NCI-H146 (cell line): ENCODE measurements at places on chromosomes 5 and 9.

DNA sequence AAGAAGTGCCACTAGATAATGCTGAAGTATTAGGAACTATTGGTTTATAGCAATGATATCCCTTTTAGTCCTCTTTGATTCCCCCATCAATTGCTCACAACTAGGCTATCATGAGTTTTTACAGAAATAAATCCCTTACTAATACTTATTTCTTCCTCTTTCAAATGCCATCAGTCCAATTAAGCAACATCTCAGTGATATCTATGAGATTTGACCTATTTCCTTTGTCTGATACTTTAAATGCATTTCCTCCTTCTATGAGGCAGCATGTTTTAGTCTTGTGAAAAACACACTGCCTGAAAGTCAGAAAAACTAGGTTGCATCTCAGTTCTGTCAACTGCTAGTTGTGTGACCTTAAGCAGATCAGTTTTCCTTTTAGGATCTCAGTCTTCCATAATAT is 101.6 kb downstream of the FBXW11 start:
- DNase-seq, result no peak

- DNase-seq, result peak; percentile 85
These were observed 121.8 kb downstream of the MCTP1 start for GRCh38 chr5:95163079-95163478.

DNA sequence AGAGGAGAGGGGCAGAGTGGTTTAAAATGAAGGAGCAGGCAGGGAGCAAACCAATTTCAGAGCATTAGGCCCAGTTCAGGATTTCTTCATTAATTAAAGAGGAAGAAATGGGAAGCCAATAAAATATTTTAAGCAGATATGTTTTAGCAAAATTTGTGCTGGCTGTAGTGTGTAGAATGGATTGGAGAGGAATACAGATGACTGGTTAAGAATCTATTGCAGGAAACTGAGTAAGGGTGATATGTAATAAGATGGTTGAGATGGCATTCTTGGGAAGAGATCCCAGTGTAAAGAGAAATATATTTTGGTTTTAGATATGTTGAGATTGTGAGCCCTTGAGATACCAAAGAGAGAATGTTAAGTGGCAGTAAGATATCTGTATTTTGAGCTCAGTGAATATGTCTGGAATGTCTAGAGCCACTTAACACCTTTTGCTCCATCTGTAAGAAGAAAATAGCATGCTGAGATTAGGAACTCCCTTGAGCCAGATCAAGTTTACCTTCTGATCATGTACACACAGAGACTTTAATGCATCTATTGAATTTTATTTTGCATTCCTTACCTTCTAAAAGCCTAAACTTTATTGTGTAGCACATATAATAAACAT is 79.5 kb upstream of the SLC27A6 start:
- DNase-seq, result no peak

GRCh38 chr9:91604451-91605179 is 181.0 kb upstream of the NFIL3 start:
- no peak for DNase-seq

DNA sequence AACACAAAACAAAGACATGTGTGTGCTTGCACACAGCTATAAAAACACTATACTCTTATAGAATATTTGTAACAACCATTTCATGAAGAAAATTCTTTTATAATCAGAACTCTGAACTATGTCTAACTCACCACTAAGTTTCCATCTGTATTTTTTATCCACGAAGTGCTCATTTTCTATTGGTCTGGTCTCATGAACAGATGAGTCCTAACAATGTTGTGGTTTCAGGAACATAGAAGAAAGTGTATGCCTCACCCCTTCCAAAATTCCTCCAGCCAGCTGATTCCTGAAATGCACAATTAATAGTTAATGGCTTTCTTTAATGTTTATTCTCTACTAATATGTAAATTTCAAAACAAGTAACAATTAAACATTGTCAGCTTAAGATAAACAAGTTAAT is 325.3 kb upstream of the GRAMD2B start:
- no peak for DNase-seq
